ENCODE measurements at places on chromosomes 3 and 15.
A peak's percentile ranks its signal among the peaks of the same experiment; 100 is the strongest.

GRCh38 chr3:88150806-88151205 lies 1.0 kb downstream of the C3orf38 start:
- peak; percentile 16 for DNase-seq

GRCh38 chr15:98902931-98903330 lies 104.7 kb downstream of the PGPEP1L start:
- DNase-seq: no peak

- DNase-seq: peak; percentile 69
Measured at GRCh38 chr15:42591238-42591934, 16.0 kb downstream of the STARD9 start.

- no peak for DNase-seq
Measured at GRCh38 chr3:152589644-152590043, 245.3 kb upstream of the P2RY1 start.

DNA sequence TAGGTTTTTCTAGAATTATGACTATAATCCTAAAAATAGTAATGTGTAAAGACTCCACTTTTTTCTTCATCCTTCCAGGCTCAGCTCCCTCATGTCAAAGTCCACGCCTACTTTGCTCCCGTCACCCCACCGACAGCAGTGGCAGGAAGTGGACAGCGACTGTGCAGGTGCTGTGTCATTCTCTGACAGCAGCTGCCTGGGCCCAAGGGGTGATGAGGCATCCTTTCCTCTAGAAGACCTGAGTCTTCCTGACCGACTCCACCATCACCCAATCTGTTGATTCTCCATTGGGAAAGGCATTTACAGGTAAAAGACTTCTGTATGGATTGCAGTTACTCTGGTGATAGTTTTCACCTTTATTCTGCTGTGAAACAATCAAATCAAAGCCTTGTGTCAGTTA lies 54.8 kb downstream of the UBP1 start:
- DNase-seq: no peak

DNA sequence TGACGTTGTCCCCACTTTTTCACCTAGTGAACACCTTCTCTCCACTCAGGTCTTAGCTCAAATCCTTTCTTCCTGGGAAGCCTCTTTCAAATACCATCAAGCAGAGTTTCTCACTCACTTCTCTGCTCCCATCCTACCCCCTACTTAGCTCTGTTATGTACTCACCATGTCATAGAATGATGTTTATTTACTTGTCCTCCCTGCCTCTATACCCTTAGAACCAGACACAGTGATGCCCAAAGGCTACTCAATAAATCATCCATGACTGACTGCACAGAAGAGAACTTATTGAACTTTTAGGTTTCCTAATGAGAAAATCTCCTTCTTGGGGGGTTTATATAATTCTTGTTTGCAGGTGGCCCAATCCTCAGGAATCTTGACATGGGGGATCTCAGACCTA lies 154.2 kb downstream of the SSR3 start:
- no peak for DNase-seq

- peak; percentile 77 for DNase-seq
Measured at GRCh38 chr3:79039192-79039591, 728.6 kb downstream of the ROBO1 start.

GRCh38 chr15:30885814-30886213 lies 17.9 kb upstream of the FAN1 start:
- peak; percentile 43 for DNase-seq

DNA sequence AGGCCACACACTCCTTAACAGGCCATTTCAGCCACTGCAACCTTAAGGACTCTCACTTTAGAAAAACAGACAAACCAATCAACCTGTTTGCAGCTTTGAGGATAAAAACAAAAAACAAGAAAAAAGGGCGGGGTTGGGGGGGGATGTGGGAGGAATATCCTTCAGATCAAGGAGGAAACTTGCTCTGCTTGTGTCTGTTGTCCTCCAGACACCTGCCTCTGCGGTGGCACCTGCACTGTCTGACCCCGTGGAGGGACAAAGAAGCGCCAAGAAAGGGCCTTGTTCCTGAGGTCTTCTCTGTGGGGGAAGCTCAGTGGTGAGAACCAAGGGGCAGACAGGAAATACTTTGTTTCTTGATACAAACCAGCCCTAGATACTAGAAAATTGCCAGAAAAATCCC lies 70.5 kb downstream of the POLR2M start:
- DNase-seq: no peak

- DNase-seq: no peak
Measured at GRCh38 chr3:195800240-195800639, 11.5 kb downstream of the MUC4 start.

DNA sequence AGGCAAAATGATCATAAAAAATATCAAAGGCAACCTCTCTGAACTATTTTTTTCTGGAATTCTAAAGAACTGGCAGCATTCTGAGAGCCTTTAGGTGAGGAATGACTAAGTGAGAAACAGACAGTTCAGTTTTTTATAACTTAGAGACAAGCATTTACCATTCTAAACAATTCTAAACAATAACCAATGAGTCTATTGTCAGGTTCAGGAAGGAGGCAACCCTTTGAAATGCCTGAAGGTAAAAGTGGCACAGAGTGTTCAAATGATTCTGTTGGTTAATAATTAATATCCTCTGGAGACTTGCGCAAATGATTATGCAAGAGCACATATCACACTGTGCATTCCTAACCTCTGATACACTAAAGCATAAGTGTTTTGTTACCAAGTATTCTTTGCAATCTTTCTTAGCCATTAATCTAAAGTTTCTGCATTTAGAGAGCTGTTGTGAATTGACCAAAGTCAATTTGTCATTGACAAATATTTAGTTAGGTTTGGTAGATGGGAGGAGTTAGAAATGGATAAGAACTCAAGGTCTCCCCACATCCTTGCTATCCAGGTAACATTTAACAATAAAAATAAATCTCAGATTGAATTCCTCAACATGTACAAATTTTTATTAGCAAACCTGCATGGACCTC lies 9.2 kb upstream of the TGFBR2 start:
- peak; percentile 82 for DNase-seq

GRCh38 chr3:188756241-188756640 lies 415.5 kb upstream of the TPRG1 start:
- no peak for DNase-seq

DNA sequence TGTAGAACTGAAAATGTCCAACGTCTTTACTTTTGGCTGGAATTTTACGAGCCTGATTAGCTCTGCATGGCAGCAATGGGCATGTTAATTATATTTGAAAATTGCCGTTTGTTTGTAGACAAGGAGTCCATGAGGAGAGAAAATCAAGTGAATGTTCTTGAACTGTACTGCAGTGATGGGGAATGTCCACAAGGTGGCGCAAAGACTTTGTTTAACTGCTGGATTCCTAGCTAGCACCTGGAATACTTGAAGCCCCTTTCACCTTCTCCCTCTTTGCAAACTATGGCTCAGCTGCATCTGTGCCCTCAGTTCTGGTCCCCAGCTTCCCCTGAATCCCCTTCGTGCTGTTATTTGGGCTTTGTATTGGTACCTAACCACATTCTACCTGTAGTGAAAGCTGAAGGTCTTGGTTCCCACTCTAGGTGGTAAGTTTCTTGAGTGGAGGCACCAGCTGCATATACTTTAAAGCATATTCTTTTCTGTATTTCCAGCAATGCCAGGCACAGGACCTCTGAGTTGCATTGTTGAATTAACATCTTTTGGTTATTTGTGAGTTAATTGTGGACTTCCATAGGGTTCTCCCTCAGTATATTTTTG lies 25.3 kb downstream of the EXOG start:
- DNase-seq: peak; percentile 63

- no peak for DNase-seq
Measured at GRCh38 chr3:53618936-53619335, 124.5 kb downstream of the CACNA1D start.

GRCh38 chr3:24687671-24688070 lies 193.0 kb upstream of the THRB start:
- peak; percentile 21 for DNase-seq

GRCh38 chr3:116476691-116477090 lies 31.4 kb upstream of the LSAMP start:
- DNase-seq: no peak

DNA sequence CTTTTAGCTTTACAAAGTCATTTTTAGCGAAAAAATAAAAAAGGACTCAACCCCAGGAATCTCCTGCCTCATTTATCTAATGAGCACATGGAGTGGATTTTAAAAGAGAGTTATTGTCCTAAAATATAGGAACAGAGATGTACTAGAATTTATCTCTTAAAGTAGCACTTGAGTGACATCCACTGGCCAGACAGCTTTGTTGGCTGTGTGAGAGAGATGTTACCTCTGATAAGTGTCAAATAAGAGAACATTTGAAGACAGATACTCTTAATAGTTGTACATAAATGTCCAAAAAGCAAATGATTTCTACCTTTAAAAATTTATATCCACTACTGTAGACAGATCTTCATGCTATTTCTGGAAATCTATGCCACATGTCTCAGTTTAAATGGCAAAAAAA lies 12.3 kb upstream of the MFSD1 start:
- DNase-seq: peak; percentile 67

DNA sequence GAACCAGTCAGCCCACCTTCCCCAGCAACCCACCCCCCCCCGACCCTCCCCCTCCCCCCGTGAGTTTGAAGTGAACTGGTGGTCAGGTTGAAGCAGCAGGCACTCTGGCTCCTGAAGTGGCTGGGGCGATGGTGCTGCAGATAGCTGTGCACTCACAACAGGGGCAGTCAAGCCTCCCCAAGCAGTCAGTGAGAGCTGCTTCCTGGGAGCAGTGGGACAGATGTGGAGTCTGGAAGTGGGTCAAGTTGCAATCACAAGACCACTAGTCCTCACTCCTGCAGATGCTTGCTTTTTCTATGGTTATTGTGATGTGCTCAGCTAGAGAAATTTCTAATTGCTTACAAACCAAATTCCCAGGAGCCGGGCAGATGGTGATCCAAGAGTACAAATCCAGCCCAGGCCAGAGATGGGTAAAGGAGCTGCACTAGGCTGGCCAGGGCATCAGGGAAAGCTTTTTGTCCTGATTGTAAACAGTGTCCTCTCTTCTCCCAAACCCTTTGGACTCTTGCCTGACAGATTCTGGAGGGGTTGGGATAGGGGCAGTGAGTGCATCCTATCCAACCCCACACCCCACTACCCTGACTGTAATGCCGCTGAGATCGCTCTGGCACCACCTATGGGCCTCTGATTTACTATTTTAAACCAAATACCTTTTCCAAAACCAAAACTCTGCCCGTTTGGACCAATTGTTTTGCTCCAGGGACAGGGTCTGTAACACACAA lies 9.8 kb upstream of the CLPX start:
- peak; percentile 8 for DNase-seq

- DNase-seq: peak; percentile 83
Measured at GRCh38 chr3:10198761-10199649, 34.3 kb downstream of the IRAK2 start.

DNA sequence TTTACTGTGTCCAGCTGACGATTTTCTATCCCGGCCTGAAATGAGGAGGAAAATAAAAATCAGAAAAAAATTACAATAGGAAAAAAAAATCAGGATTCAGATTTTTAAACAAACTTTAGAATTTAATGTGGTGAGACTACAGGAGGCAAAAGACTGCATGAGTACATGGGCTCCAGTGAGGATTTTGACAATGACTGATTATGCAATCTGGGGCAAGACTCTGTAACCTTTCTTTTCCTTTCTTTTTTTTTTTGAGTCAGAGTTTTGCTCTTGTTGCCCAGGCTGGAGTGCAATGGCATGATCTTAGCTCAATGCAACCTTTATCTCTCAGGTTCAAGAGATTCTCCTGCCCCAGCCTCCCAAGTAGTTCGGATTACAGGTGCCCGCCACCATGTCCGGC lies 29.9 kb downstream of the SPG11 start:
- DNase-seq: peak; percentile 69

- no peak for DNase-seq
Measured at GRCh38 chr3:120148187-120148949, 54.1 kb upstream of the GSK3B start.

DNA sequence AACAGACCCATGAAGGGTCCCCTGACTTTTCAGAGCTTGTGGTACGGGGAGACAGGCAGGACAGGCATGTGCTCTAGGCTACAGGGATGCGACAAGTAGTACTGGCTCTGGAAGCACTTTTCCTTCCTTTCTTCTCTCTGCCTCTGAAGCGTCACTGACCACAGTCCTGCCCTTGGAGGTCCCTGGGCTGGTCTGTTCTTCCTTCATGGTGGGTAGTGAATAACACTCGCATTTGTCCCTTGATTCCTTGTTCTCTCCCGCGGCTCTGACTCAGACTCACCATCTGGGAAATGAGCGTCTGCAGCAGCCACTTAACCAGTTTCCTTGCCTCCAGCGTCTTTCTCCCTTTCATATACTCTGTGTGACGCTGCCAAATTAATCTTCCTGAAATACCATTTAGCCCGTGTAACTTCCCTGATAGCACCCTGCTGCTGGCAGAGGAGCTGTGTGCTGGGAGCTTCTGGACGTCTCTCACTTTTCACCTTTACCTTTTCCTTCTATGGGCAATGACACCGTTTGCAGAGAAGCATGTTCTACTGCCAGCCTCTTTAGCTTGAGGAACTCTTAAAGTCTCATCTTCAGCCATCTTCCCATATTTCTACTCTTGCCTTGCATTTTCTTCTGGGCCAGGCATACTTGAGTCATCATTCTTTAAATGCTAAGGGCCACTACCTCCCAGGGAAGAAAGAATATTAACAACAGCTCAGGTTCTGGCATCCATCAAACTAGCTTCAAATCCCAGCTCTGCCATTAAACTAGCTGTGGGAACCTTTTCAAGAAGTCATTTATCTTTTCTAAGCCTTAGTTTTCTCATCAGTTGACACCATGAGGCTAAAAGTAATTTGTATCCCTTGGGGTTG lies 33.6 kb downstream of the TMEM45A start:
- DNase-seq: peak; percentile 98

DNA sequence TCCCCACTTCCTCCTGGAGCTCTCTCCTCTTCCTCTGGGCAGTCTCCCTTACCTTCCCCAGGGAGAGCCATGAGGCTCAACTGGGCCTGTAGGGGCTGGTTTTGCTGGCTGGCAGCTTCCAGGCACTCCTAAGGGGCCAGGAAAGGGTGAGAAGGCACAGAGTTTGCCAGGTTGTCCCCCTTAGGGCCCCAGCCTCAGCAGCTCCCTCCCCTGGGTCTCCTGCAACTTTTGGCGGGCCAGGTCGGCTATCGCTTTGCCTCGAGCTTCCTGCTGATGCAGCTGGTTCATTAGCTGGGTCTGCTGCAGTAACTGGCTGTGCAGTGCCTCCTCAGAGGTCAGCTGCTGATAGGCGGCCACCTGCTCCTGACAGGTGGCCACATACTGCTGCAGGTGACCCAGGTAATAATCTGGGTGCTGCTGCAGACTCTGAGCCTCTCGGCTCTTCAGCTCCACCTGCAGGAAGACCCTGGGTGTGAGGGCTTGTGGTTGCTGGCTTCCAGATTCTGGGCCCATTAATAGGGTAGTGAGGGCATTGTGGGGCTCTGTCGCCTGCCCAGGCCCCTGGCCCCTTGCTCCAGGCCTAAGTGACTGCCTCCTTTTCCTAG lies 29.7 kb upstream of the OR4F6 start:
- DNase-seq: peak; percentile 3

DNA sequence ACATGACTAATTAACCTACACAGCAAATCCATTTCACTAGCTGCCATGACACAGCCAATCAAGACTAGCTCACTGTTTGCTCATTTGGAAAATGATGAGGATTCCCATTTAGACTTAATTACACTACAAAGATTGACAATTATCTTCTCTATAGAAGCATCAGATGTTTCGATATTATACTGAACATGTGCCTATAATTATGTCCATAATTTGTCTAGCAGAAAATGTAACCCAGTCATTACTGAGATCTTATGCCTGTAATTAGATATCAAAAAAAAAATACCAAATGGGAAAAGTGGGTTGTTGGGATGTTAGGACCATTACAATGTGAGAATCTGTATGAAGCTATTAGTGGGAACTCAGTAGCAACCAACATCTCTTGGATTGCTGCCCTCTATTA lies 344.2 kb upstream of the MCTP2 start:
- no peak for DNase-seq

- DNase-seq: no peak
Measured at GRCh38 chr3:46609944-46610722, 2.2 kb upstream of the FAM240A start.

All from GM23248 (cell line).